ENCODE measurements at places on chromosomes 3 and 15. TPM values are rescaled to one million over a fixed set of nuclear protein-coding genes. Genes with fewer than 3 reads are reported as not detected.
A peak's percentile ranks its signal among the peaks of the same experiment; 100 is the strongest.

Gene TRH
- polyA plus RNA-seq: 0.14 TPM

Gene SERPINI1
- 5.7 TPM for polyA plus RNA-seq

Gene CACNA1D
- polyA plus RNA-seq: 9.3 TPM

Gene HYAL2
- polyA plus RNA-seq: 193 TPM

Gene ALDH1L1
- 2.3 TPM for polyA plus RNA-seq

Gene PLSCR2
- polyA plus RNA-seq: 0.33 TPM

Gene MRPS11
- 36.6 TPM for polyA plus RNA-seq

Gene CCR2
- polyA plus RNA-seq: 21.2 TPM

DNA sequence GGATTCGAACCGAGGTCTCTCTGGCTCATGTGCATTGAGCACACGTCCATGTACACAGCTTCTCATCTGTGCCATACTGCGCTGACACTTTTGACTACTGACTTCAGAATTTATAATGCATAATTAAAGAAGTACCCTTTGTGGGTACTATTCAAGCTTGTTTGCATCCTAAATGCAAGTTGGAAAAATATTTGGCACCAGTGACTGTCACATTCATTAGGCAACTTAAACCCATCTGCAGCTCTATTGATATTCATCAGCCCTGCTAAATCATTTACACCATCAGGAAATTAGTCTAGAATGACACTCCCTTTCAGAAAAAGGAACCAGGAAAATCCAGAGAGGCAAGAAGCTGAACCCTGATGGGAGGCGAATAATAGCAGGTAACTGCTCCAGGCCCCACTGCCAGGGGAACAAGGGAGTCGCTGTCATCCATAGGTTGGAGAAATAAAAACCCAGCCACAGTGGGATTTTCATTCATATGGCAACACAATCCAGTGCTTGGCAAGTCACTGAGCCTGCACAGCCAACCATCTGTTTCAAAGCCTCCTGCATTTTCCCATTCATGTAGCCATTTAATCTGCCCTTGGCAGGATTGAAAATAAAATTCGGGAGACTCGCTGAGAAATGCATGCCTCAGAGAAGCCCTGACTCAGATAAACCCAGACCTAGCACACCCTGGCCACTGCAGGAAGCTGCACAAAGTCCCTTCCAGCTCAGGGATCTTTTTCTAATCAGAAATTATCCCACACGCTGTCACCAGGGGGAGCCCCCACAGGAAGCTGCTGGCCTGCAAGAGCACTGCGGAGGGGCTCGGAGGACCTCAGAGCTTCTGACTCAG, 103.0 kb upstream of the VEPH1 start:
- peak; percentile 73 for DNase-seq

GRCh38 chr15:31383139-31383538, 56.5 kb downstream of the KLF13 start:
- no peak for DNase-seq

DNA sequence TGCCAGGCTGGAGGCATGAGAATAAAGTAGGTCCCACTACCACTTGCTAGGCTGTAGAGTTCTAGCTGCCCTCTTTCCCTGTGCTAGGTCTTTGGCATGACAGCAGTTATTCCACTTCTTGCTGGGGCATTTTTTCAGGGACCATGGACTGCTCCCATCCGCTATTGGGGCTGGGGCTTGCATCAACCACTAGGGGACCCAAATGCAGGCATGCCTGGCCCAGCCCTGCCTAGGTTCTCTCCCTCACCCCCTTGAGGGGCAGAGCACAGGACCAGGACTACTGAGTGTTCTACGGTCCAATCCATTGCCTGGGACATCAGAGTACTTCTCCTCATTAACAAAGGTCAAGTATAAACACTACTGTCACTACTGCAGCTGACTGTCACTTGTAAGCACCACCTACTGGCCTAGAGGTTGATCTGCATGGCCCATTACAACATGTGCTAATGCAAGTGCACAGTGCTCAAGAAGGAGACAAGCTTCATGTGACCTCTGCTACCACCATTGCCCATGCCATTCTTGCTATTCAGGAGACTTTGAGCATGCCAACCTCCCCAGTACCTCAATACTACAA, 270.5 kb downstream of the MBNL1 start:
- no peak for DNase-seq

DNA sequence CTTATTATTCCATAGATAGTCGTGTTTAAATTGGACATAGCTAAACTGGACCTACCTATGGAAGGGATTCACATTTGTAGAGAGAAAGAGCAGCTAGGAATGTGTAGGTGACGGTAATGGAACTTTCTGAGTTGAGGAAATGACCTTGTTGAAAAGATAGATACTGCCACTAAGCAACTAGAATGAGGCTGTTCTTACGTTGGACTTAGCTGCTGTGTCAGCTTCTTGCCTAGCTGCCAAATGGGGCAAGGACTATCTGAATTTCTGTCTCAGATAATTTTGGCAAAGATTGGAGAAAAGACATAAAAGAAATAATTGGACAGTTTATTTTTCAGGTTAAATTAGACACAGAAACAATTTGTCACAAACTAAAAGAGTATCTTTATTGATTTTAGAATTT, 68.8 kb downstream of the MEF2A start:
- DNase-seq: no peak

GRCh38 chr3:188978421-188979171, 193.2 kb upstream of the TPRG1 start:
- peak; percentile 16 for DNase-seq

DNA sequence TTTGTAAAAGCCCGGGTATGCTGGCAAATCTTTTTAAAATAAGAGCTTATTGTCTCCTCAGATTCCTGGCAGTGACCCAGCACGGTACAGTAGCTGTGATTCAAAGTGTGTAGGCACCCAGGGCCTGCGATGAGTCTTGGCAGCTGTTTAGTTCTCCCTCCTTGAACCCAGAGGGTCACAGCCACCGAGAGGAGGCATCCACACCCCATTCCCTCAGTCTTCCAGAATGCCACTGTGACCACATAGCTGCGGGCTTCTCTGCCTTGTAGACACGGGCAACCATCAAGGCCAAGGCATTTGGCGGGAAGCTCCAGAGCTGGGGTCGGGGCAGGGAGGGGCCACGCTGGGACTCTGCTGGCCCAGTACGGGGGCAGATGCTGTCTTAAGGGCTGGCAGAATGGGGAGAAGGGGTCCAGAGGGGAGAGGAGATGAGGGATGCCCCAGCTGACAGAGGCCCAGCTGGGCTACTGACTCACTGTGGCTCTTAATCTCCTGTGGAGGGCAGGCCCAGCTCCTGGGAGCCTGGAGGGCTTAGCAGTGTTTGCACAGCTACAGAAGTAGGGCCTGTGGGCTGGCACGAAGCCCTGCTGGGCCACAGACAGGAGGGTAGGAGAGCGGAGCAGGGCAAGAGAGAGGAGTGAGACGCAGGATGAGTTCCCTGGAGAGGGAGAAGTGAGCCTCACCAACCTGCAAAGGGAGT, 68.8 kb upstream of the DLG1 start:
- DNase-seq: peak; percentile 70

- DNase-seq: peak; percentile 75
Observed at GRCh38 chr15:40471105-40471807, 472 bp downstream of the CHST14 start.

DNA sequence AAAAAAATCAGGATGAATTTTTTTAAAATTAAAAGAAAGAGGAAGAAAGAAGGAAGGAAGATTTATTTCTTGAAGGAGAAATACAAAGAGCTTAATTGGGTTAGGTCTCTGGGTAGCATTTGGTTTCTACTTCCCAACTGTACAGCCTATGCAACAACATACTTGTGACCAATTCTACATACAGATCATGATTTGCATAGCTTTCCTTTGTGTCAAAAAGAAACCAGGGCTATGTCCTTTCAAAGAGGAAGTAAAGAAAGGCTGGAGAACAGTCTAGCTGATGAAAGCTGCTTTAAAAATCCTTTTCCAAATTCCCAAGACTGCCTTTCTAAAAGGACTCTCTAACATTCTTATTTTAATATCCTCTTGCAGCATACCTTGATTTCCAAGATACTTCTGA, 6.1 kb upstream of the HGD start:
- no peak for DNase-seq

DNA sequence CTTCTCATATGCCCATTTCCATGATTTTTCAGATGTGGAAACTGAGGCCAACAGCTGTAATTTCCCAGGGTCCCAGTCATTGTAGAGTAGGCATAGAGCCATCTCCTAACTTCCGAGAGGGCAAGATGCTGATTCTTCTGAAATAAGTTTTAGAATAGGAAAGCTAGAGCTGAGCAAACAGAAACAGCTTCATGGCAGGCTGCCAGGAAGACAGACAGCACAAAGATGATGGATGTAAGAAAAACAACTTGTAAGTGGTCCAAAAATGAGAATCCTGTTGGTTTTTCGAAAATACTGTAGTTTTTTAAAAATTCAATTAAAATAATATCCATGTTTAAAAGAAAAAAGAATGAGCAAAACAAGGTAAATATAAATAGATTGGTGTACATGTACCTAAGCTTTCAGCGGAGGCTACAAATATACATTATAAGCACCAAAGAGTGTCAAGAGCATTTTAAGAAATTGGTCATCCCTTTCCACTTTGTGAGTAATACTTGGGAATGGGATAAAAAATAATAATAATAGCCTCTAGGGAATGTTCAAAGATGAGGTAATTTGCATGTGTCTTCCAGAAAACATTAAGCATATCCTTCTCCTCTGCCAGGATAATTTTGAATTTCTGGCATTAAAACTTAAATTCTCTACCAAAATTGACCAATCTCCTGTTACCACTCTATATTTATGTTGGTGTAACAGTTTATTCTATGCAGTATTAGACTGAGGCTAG, 406.6 kb downstream of the MECOM start:
- DNase-seq: no peak

- no peak for DNase-seq
Observed at GRCh38 chr3:166422556-166422955, 585.3 kb upstream of the BCHE start.

DNA sequence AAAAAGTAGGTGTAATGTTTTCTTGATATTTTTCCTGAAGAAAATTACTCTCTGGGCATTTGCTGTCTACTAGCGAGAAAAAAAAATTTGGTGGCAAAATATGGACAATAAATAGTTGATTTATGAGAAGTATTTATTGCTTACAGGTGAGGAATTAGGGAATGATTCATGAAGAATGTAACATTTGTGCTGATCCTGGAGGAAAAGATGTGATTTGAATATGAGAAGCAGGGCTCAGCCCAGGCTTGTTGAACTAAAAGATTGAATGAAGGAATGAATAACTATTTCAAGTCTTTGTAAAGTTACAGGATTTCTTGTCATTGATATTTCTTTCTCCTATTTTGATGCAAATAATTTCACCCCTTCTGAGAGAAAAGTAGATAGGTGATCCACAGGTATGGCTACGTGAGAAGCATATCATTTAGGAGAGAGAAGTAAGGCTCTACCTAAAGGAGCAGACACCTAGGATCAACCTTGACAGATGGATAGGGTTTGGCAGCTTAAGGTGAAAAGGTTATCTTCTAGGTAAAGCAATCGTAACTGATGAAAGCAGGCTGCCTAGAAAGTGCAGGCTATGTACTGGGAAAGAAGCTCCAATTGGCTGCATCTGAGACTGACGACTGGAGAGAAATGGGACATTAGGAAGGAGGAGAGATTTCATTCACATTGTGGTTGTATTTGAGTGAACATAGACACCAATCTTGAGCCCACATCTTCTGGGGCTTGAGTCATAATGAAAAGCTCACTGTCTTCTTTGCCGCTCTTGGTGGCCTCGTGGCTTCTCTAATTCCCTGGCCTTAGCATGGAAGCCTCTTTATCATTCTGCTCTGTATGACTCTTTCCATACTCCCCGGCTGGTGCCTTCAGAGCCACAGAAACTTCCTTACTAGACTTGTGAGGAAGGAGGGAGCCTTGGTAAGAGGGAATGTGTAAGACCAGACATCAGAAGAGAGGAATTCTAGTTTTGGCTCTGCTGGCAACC, 106.5 kb downstream of the P3H2 start:
- no peak for DNase-seq

DNA sequence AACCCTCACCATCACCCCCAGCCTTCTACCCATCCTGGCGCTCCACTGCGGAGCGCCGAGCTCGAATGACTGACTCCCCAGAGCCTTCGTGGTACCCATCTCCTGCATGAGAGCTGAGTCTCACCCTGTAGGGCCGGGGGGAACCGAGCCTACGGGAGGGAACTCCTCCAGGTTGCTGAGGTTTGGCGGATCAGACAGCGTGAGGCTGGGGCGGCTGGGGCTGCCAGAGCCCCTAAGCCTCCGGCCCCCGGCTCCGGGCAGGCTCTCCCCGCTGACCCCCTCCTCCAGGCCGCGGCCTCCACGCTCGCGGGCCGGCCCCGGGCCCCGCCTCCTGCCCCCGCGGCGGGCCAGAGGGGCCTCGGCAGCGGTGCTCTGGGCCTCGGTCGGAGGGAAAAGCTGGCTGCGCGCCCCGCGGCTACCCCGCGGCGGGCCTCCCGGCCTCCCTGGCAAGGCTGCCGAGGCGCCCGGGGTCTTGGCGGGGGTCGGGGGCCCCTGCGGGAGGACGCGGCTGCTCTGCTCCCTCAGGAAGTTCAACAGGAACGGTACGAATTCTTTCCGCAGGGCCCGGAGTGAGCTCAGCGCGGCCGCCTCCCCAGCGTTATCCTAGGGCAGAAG, 643 bp downstream of the CDAN1 start:
- peak; percentile 63 for DNase-seq

GRCh38 chr3:190877925-190878324, 15.4 kb upstream of the GMNC start:
- DNase-seq: no peak

- peak; percentile 89 for DNase-seq
Observed at GRCh38 chr15:55221090-55222011, 24.6 kb upstream of the RSL24D1 start.

DNA sequence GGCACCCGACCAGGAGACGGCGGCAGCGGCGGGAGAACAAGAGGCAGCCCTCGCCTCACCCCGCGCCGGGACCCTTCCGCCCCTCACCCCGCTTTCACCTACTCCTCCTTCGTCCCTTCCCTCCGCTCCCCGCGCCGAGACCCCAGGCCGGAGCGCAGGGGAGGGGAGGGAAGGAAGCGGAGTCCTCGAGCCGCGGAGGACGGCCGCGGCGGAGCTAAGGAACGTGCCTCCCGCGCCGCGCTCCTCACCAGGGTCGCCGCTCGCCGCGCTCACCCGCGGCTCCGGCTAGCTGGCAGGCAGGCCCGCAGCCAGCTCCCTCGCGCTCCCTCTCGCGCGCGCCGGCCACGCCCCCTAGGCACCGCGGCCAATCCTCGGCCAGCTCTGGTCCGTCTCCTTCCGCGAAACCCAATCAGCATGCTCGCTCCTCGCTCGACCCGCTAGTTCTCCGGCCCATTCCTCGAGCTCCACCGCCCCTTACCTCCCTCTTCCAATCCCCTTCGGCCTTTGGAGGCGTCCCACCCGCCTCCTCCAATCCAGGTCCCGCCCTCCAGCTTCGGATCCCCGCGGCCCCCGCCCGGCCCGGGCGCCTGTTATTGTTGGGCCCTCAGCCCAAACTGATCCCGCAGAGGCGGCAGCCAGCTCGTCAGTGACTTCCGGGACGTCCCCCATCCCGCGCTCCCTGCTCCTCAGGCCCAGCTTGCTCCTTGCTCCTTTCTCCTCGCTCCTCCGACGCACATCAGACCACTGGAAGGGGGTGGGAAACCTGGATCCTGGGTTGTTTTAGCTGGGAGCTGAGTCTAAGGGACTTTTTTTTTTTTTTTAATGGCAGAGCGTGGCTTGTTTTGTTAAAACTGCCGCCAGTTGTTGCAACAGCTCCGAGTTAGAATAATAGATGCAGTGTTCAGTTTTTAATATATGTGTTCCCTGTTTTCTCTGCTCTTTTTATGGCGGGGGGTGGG, at the start of gene DCBLD2:
Gene DCBLD2, minus strand, starts transcription at position 304 of the 959 bp plus-strand sequence. CDS start 369 bp downstream, outside the sequence.
- peak; percentile 99 for DNase-seq

GRCh38 chr3:57017459-57017845, 43.0 kb upstream of the SPATA12 start:
- no peak for DNase-seq

Measured in lung (tissue), 17 donors.